ENCODE measurements at places on chromosomes 16 and 17.
A peak's percentile ranks its signal among the peaks of the same experiment; 100 is the strongest.

GRCh38 chr16:57261806-57262205 lies 16.7 kb downstream of the ARL2BP start:
- no peak for DNase-seq

DNA sequence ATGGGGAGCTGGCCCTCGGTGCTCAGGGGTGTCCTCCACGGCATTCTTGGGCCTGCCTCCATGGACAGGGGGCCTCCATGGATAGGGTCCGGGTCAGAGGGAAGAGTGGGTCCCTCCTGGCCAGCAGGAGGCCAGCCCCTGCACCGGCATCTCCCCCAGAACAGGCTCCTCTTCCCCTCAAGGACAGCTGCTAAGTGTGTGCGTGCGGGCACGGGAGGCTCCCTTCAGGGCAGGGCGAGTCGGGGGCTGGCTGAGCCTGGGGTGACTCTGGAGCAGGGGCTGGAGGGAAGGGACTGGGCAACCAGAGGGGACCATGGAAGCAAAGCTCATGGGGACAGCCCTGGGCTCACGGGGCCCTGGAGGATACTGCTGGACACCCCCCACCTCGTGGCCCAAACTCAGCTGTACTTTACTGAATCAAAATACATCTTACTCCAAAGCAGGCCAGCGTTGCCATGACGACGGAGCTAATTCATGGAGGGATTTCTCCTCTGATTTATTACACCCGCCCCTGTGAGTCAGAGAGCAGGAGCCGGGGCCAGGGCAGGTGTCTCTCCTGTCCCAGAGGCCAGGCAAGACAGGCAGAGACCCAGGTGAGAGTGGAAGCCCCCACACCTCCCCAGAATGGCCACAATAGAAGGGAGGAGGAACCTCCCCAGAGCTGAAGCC lies 2.1 kb downstream of the CASKIN1 start:
- peak; percentile 43 for DNase-seq

- peak; percentile 90 for DNase-seq
These were observed at the start of gene SUPT4H1 for GRCh38 chr17:58351831-58352595. Gene SUPT4H1 (minus strand): TSS chr17:58352201. CDS start chr17:58352135, 66 bp downstream.

DNA sequence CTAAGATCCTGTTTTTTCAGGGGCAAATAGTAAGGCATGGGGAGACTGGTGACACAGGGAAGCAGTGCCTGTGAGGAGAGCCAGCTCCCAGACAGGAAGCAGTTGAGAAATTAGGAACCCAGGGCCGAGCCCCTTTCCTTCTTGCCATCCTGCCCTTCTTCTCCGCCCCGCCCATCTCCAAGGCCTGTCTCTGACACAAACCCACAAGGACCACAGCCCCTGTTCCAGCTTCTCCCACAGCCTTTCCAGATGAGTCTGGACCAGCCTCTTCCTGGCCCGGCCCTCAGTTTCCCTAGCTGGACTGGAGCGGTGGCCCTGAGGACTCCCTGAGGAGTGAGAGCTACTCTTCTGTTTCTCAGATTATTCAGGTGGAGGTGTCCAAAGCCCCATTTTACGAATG lies 9.9 kb downstream of the CCDC102A start:
- no peak for DNase-seq

GRCh38 chr17:1736348-1737281 lies 6.1 kb upstream of the SERPINF2 start:
- peak; percentile 62 for DNase-seq

- DNase-seq = no peak
These were observed 59.7 kb downstream of the IL21R start for GRCh38 chr16:27461483-27462171.

DNA sequence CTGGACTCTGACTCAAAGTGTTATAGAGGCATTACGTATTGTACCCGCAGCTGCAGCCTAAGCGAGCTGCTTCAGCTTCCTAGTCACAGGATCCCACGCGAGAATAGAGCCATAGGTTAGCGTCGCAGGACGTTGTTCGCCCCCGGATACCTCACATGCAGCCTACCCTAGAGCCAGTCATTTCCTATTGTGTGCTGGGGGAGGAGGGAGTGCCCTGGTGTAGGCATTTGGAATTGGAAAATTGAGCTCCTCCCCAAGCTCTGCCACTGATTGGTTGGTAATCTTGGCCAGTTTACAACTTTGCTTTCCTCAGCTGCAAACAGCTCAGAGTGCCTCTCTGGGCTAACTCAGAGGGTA lies 530 bp downstream of the NAA60 start:
- DNase-seq = peak; percentile 78

GRCh38 chr16:70269471-70269870 lies 17.7 kb upstream of the EXOSC6 start:
- no peak for DNase-seq

GRCh38 chr17:600576-601243 lies 113.9 kb downstream of the VPS53 start:
- peak; percentile 86 for DNase-seq

DNA sequence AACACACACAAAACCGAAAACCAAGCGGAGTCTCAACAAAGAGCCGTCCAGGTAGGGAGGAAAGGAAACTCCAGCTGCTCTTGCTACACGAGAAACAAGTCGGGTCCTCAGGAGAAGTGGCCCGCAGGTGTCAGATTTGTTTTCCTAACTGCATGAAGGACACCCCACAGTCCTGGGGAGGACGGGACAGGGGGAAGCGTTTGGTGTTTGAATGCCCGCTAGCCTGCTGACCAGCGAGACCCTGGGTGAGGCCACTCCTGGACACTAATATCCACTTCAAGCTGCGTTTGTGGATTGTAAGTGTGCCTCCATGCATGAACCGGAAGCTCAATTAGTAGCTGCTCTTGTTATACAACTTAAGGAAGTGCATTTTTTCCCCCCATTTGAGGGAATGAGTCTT lies 299.5 kb downstream of the MAF start:
- DNase-seq = no peak

DNA sequence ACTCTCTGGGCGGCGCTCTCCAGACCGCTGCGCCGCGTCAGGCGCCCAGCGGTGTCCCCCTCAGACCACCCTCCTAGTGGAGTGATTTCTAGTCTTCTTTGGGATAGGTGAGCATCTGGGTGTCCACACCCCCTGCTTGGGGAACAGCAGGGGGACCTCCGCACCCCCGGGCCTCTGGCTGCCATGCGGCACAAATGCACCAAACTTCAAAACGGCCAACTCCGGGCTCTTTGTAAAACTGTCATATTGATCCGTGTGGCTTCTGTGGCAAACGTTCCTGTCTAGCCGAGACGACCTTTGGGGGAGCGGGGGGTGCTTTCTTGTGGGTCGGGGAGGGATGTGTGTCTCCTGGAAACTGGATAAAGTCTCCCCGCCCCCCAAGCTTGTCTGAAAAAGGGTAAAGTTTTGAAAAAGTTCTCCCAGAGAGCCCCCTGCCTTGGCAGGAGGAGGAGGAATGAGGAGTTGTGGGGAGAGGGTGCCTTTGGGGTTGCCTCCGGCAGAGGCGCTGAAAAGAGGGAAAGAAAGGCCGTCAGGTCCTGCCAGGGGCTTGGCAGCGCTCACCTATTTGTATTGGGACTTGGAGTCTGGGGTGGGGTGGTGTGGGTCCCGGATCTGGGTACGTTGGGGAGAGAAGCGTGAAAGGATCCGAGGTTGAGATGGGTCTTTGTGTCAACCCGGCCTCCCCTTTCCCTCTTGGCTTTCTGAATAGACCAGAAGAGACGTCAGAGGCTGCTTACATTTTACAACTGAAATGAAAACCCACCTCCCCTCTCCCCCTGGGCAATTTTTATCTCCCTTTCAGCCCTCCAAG lies 2.2 kb upstream of the CHD3 start:
- DNase-seq = peak; percentile 31

DNA sequence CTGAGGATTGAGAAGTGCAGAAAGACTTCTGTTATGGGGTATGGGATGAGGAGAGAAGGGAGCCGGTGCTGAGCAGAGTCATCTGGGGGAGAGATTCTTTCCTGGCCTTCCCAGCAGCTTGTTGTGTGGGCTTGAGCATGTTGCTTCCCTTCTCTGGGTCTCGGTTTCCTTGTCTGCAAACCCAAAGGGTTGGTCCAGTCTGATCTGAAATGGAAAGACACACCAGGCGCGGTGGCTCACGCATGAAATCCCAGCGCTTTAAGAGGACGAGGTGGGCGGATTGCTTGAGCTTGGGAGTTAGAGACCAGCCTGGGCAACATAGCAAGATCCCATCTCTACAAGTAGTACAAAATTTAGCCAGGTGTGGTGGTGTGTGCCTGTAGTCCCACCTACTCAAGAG lies 6.0 kb downstream of the SOCS3 start:
- DNase-seq = no peak

- DNase-seq = no peak
These were observed 476.4 kb downstream of the MAF start for GRCh38 chr16:79124016-79124756.

DNA sequence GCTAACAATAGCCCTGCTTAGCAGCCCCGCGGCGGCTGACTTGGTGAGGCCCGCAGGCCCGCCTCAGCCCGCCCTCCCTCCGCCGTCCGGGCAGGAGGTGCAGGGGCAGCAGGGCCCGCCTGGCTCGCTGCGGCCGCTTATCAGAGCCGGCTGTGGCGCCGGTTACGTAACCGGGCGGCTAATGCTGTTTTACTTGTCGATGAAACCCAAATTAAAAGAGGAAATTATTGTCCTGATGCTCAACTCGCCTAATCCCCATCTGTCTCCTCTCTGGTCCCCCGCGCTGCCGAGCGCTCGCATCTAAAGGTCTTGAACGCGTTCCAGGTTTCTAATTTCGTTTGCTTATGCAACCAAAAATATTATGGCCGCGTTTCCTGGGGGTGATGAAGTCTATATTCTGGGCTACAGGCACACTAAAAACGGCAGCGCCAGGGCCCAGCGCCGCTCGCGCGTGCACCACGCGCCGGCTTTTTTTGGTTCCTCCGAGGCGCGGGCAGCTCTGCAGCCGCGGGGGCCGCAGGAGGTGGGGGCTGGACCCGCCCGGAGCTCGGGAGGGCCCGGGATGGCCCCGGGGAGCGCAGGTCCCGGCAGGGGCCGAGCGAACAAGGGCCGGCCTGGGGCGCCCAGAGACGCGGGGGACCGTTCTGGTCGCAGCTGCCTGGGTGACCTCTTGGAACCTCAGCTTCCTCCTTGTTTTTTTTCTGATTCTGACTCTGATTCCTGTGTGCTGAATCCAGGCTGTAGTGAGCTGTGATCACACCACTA lies 65.2 kb upstream of the TOB1 start:
- peak; percentile 88 for DNase-seq

DNA sequence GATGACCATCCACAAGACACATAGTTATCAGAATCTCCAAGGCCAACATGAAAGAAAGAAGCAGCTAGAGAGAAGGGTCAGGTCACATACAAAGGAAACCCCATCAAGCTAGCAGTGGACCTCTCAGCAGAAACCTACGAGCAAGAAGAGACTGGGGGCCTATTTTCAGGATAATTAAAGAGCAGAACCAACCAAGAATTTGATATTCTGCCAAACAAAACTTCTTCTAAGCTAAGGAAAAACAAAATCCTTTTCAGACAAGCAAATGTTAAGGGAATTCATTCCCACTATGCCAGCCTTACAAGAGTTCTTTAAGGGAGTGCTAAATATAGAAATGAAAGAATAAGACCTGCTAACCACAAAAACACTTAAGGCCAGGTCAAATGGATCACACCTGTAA lies 47.8 kb downstream of the ITFG1 start:
- no peak for DNase-seq

- no peak for DNase-seq
These were observed 778.7 kb upstream of the CDH8 start for GRCh38 chr16:62814891-62815290.

DNA sequence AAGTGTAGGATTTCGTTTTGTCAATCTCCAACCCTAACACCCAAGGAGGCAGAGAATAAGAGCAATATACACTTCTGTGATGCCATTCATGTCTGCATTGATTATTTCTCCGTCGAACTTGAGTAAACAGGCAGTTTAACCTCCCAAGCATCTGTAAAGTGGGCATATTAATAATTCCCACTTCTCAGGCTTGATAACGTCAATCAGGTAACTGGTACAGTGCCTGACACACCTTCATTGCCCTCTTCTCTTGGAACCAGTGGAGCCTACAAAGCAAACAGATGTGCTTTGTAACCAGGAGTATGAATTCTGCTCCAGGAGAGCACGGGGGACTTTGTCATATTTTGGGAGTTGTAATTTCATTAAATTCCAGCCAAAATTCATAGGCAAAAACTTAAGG lies 32.5 kb upstream of the PLCG2 start:
- DNase-seq = no peak

DNA sequence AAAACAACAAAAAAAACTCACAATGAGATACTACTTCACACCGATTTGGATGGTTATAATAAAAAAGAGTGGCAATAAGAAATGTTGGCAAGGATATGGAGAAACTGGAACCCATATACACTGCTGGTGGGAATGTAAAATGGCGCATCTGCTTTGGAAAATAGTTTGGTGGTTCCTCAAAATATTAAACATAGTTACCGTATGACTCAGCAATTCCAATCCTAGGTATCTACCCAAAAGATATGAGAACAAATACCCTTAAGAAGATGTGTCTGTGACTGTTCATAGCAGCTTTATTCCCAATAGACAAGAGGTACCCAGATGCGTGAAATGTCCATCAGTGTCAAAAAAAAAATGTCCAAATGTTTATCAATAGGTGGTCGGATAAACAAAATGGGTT lies 7.2 kb downstream of the CPPED1 start:
- DNase-seq = peak; percentile 5

GRCh38 chr17:67245694-67246402 lies 852 bp upstream of the HELZ start:
- DNase-seq = no peak

DNA sequence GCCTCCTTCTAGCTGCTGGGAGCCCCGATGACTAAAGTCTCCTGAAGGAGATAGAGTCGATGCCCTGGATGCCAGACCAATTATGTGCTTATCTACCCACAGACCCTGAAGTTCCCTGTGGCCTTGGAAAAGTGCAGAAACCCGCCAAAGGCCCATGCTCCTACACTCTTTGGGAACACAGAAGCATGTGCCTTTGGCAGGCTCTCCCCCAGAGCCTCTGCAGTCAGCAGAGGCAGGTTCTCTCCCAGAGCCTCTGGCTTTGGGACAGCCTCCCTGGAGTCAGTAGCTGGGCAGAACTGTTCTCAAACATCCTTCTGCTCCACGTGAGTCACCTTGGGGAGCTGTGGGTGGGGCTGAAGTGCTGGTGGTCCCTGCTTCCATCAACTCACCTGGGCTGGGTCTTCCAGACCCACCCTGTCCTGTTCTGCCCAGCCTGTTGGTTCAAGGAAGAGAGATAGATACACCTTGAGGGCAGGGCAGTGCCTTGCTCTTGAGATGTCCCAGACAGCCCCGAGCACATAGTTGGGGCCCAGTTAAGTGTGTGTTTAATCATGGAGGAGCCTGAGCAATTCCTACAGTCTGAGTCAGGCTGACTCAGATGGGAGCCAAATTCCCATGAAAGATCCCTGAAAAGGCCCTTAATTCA lies 3.2 kb upstream of the CDK5RAP3 start:
- DNase-seq = peak; percentile 87

GRCh38 chr16:3214904-3215600 lies 19.9 kb downstream of the ZNF200 start:
- DNase-seq = no peak

- no peak for DNase-seq
These were observed 34.8 kb downstream of the CBFA2T3 start for GRCh38 chr16:88941913-88942909.

All from fibroblast of the aortic adventitia (primary cell).